ENCODE measurements at places on chromosomes 1 and 21.

DNA sequence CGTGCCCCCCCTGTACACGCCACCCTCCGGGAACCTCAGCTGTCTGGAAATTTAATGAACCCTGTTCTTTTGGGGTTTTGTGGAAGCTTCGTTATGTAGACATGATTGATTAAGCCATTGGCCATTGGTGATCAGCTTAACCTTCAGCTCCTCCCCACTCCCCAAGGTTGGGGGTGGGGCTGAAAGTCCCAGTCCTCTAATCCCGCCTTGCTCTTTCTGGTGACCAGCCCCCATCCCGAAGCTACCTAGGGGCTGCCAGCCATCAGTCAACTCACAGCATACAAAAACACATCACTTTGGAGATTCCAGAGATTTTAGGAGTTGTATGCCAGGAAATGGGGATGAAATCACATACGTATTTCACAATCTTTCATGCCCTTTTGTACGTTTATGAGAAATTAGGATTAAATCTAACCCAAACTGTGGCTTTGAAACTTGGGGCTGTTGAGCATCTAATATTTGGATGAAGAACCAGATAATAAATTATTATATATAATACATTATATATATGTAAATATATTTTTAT, 52.3 kb downstream of the BACE2 start:
- DNase-seq: no peak

GRCh38 chr1:43637267-43637666, 12.7 kb upstream of the KDM4A start:
- DNase-seq: no peak

DNA sequence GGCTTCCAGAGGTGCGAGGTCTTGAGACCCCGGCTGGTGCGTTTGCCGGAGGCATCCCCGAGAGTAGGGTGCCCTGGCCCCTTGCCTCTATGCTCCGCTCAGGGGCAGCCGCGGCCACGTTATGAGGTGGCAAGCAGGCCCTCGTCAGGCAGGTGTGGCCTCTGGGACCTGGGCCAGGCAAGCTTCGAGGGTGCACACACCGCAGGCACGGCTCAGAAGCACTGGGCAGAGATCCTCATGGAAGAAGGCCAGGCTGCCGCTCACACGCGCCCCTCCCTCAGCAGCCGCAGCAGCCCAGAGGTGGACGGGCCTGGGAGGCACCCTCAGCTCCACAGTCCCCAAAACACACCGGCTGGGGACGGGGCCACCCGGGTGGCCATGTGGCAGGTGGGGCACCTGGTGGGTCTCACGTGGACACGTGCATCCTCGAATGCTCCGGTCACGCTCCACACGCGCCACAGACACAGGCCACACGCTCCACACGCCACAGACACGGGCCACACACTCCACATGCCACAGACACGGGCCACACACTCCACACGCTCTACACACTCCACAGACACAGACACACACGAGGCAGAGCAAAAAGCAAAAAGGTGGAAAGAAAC, 6.5 kb downstream of the SDF4 start:
- DNase-seq: no peak

DNA sequence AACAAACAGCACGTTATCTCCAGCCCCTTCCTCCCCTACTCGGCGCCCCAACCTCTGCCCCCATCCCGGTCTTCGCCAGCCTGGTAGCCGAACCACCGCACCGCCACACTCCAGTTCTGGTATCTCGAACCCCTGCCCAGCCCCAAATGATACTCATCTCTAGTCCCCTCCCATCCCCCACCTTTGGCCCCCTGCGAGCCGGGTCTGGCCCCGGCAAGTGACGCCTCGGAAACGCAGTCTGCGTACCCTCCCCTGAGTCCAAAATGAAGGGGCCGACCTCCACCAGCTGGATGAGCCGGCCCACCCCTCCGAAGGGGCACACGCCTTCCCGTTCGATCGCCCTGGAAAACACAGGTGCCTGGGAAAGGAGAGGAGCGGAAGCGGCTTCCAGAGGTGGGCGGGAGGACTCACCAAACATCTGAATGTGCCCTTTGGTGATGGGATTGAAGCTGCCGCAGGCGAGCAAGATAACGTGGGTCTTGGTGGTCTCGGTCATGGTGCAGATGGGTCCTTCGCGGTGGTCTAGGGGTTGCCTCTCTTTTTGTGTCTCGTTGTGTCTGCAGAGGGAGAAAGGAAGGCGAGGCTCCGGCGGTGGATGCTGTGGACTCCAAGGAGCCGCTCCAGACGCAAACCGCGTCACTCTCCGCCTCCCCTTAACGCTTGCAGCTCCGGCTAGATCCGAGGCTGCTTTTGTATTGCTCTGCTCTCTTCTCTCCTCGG, at the start of gene NMNAT2:
Gene NMNAT2 (minus strand): TSS at position 609 of the 720 bp plus-strand sequence. CDS start 113 bp downstream, at position 496.
- no peak for DNase-seq

DNA sequence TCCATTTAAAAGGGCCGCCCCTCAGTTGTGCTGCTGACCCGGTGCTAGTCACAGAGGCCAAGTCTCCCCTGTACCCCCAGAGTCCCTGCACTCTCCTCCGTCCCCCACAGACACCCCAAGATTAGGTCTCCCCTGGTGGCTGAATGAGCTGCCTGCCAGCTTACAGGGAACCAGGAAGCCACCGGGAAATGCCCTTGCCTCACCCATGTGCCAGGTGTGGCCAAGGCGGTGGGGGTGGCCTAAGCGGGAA, 32.7 kb downstream of the HSPG2 start:
- DNase-seq: no peak

- DNase-seq: no peak
Observed at GRCh38 chr21:35602811-35603362, 457.4 kb downstream of the SETD4 start.

DNA sequence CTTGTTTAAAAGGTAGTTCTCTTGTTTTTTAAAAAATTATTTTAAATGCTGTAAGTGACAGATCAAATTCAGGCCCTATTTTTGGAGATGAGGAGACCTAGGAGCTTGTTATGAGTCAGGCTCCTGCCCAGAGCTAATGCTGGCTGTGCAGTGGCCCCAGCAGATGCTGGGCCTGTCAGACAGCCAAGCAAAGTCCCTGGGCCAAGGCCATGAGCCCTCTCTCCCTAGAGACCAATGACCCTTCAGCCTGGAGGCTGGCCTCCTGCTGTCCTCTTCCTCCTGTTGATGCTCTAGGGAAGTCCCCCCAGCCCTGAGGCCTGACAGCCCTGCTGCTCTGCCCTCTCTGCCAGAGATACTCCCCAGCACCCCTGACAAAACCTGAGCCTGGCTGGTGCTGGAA, 128.1 kb upstream of the CTTNBP2NL start:
- DNase-seq: no peak

DNA sequence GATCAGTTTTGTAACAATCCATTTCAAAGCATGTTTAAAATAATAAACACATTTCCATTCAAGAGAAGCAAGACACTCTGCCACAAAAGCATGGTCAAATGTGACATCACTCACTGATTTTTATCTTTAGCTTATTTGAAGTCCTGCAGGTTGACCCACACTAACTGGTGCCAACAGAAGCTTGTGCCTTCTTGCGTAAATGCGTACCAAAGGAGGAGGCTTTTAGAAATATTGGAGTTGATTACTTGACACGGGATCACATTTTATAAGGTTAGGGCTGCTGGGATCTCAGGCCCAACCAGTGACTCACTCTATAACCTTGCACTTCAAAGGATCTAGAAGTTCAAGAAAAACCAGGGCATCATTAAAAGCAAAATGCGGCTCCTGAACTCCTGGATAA, 203.6 kb downstream of the PCP4 start:
- DNase-seq: no peak

GRCh38 chr21:41752231-41752681, 14.6 kb downstream of the RIPK4 start:
- no peak for DNase-seq

GRCh38 chr1:110639724-110640386, 33.7 kb upstream of the KCNA2 start:
- no peak for DNase-seq

DNA sequence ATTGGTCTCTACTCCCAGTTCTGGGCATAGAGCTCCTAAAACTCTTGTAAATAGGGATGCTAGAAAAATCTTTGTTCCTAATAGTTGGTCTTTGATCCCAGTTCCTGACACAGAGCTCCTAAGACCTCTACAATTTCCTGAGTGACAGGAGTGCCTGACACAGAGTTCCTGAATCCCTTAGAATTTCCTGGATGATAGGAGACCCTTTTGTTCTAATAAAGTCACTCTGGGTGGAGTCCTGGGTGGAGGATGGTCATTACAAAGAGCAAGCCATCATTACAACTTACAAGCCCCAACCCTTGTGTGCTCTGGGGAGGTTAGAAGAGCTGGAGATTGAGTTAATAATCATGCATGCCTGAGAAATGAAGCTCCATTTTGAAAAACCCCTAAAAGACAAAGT, 58.4 kb downstream of the ZZZ3 start:
- DNase-seq: no peak

DNA sequence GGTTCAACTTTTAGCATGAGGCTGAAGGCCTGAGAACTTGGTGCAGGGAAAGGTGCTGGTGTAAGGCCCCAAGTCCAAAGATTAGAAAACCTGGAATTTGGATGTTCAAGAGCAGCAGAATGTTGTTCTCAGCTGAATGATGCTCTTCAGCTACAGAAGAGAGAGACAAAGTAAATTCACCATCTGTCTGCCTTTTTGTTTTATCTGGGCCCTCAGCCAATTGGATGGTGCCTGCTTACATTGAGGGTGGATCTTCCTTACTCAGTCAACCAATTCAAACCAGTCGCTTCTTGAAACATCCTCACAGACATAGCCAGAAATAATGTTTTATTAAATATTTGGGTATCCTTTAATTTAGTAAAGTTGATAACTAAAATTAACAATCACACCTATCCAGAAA, 748.2 kb upstream of the ADAMTS5 start:
- no peak for DNase-seq

GRCh38 chr1:40648200-40648599, 17.3 kb downstream of the RIMS3 start:
- no peak for DNase-seq

- no peak for DNase-seq
Observed at GRCh38 chr1:59125676-59126320, 171.1 kb upstream of the FGGY start.

DNA sequence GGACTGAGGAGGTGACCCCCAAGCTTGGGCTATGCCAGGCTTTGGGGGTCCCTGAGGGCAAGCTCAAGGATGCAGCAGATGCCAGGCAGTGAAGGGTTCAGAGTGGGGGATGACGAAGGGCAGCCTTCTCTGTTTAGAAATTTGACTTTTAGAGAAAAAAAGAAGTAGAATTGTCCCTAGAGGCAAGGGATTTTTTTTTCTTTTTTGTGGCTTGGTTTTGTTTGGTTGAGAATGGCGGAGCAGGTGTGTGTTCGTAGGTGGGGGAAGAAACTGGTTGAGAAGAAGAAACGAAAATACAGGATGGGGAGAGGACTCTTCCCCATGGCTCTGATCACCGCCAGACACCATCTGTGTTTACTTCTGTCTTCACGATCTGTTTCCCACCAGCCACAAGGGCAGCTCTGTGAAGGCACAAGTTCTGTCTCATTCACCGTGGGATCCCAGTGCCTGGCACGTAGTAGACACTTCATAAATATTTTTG, 8.2 kb downstream of the PLA2G5 start:
- DNase-seq: no peak

- no peak for DNase-seq
Observed at GRCh38 chr21:35768187-35768586, 292.1 kb downstream of the SETD4 start.

- DNase-seq: peak; percentile 59
Observed at GRCh38 chr1:6245086-6245868, 1.3 kb downstream of the HES3 start.

- no peak for DNase-seq
Observed at GRCh38 chr1:228204958-228205357, 2.9 kb upstream of the OBSCN start.

DNA sequence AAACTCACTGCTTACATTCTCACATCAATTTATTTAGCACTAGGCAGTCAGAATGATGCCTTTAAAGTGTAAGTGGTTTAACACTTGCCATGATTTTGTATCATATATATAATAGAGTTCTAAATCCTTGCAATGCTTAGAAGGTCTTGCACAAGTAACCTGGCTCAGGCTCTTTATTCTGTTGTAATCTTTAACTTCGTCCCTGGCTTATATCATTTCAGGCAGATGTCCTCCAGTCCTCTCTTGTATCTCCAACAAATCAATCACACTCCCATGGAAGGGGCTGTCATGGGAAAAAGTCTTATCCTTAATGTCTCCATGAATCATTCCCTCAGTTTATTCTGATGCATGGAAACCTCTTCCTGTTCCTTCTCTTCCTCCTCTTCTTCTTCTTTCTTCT, 841.6 kb upstream of the B3GALT2 start:
- no peak for DNase-seq

DNA sequence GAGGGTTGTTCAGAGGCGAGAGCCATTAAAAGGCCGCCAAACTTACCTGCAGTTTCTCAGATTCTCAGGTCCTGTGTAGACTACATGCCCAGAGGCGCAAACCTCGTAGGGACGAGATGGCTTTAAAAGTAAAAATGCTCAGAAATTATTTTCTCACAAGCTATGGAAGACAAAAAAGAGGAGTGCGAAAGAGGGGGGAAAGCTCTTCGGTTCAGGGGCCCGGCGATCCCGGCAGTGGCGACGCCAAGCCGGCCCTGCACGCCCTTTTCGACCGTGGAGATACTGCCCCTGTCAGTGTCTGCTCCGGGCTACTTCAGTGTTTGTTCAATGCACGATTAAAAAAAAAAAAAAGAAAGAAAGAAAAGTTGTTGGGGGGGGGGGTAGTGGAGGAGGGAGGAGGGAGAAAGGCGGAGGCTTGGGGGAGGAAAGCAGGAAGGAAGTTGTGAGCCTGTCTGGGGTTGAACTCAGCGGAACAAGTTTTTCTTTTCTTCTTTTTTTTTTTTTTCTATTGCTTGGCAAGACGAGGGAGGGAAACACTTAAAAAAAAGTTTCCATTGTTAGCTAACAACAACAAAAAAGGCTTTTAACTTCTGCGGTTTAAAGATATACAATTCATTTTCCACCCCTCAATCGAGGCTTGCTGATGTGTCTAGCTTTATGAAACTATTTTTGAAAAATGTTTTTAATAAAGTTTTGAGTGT, at the start of gene ITPKB:
Gene ITPKB (minus strand): TSS at position 288 of the 701 bp plus-strand sequence. CDS start 1,824 bp downstream, outside the sequence.
- peak; percentile 59 for DNase-seq

DNA sequence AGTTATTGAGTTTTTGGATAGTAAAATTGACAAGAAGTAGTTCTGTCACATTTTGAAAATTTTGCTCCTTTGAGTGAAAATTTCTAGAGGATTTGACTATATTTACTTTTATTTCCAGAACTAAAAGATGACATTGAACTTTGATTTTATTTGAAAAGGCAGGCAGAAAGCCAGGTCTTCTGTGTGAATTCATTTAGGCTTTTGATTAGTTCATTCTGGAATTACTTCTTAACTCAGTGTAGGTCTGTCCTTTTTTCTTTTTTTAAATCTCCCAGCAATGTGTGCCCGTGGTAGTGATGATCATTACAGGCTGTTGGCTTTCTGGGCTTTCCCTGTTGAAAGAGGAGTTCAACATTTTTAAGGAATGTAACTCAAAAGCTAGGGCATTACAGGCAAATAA, 53.8 kb downstream of the MACO1 start:
- DNase-seq: no peak

GRCh38 chr1:221778535-221779142, 36.8 kb upstream of the DUSP10 start:
- no peak for DNase-seq

GRCh38 chr1:112143871-112144441, 154.5 kb upstream of the KCND3 start:
- no peak for DNase-seq

- no peak for DNase-seq
Observed at GRCh38 chr1:156128654-156129597, 14.4 kb downstream of the LMNA start.

Data from effector CD8-positive, alpha-beta T cell (primary cell).